ENCODE measurements at places on chromosomes 6 and 20.
A peak's percentile ranks its signal among the peaks of the same experiment; 100 is the strongest.

DNA sequence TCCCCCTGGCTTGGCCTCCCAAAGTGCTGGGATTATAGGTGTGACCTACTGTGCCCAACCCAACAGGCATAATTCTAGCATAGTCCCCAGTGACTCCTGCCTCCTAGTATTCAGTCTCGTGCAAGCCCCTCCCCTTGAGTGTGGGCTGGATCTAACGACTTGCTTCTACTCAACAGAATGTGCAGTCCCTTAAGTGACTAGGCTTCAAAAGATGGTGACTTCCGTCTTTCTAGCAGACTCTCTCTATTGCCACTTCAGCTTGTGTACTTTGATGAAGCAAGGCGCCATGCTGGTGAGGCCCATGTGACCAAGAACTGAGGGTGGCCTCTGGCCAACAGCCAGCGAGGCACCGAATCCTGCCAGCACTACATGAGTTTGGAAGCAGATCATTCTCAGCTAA lies 109.6 kb upstream of the TRAF3IP2 start:
- DNase-seq = no peak

DNA sequence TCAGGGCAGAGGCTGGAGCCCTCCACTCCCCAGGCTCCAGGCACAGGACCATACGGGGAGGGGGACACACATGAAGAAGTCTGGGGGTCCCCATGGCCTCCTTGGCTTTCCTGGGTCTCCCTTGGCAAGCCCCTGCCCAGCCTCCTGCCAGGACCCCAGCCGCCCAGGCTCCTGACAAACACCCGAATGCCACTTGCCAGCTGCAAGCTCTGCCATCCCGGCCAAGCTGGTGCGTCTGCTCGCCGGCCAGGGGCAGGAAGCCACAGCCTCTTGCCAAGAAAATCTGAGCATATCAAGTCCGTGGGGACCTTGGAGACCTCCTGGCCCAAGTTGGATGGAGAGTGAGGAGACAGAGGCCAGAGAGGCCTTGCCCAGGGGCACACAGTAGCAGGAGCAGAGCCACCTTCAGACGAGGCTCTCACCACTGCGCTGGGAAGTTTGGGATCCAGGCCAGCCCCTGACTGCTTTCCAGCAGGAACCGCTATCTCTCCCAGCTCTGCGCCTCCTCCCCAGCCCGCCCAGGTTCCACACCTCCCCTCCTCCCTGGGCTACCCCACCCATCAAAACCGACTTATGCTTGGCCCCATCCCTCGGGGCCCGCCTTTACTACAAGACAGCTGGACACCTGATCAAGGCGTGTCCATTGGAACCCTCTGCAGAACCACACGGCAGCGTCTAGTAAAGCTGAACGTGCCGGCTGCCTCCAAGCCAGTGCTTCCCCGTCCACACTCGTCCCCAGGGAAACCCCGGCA lies 80.2 kb downstream of the GRM4 start:
- DNase-seq = no peak

- no peak for DNase-seq
Observed at GRCh38 chr20:36061754-36062153, 92.8 kb upstream of the EPB41L1 start.

DNA sequence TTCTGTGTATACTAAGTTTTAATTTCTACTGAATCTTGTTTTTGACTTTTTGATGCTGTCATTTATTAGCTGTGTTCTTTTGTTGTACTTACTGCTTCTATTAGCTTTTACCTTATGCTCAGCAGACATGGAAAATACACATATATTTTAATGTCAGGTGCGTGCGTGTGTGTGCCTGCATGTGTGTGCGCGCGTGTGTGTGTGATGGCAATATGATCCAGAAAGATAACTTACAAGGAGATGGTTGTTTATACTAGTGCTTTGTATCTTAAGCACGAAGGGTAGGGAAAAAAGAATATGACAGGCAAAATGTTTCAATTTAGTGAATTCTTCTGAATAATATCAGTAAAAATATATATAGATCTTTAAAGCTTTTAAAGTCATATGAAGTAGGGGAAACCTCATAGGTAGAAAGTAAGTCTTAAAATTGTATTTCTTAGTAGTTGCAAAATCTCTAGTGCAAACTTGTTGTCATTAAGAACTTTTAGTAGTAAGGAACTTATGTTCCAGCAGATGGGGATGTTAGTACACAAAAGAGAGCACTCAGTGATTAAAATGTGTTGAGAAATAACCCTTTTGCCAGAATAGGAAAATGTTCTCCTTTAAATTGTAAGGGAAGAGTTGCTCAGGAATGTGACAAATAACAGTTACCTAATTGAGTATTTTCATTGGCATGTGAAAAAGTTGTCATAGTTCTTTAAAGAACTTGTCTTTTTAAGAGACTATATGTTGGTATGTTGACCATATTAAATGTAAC lies 13.2 kb downstream of the QKI start:
- peak; percentile 93 for DNase-seq

- peak; percentile 76 for DNase-seq
Observed at GRCh38 chr20:36116807-36117441, 37.6 kb upstream of the EPB41L1 start.

GRCh38 chr6:52489881-52490280 lies 69.7 kb downstream of the EFHC1 start:
- no peak for DNase-seq

GRCh38 chr6:6683969-6684833 lies 95.7 kb downstream of the LY86 start:
- DNase-seq = no peak

DNA sequence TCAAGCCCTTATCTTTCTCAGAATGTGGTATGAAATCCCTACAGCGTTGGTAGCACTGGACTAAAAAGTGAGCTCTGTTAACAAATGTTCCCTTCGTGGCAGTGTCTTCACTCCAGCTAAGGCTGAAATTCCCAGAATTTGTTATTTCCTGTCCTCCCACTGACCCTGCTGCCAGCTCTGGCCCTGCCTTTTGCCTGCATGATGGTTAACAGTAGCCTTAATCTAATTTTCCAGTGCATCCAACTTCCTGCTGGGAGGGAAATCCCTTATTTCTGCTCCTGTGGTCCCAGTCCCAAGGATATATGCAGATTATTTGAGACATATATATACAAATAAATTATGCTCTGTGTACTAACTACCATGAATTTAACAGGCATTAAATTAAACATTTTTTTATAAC lies 157.2 kb upstream of the CARMIL1 start:
- DNase-seq = peak; percentile 79

DNA sequence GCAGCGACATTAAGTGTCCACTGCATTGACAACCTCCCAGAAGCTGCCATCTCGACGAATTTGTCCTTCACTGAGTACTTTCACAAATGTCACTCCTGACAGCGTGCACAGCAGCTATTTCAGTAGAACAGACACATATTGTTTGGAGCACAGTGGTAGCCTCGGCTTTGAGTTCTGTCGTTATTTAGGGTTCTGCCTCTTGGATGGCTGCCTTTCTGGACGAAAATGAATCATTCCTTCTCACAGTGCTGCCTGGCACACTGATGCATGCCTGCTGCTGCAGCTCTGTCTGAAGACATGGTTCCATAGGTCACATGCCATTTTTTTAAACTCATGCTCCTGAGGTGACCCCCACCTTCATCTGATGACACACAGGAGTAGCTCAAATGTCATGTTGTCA lies 477.0 kb downstream of the C6orf118 start:
- DNase-seq = no peak

DNA sequence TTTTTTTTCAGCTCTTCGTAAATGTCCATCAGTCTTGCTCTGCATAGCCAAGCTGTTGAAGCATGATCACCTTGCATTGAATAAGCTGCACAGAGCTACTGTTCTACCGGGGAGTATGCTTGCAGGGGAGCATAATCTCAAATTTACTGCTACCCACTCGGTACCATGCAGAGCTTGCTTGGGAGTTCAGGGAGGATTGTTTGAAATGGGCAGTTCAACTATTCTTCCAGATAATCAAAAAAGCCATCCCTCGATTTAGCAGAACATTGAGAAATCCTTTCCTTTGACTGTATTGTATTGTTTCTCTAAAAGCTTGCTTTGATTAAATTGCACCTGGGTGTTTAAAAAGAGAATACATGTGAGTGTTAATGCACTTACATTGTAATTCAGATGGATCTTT lies 332.6 kb downstream of the UTRN start:
- no peak for DNase-seq

GRCh38 chr6:225121-225721 lies 67.1 kb upstream of the DUSP22 start:
- DNase-seq = no peak

GRCh38 chr6:39416026-39416425 lies 93.5 kb upstream of the KCNK16 start:
- DNase-seq = no peak

- no peak for DNase-seq
Observed at GRCh38 chr20:6919792-6920468, 152.4 kb downstream of the BMP2 start.

- DNase-seq = no peak
Observed at GRCh38 chr20:44123874-44124535, 63.0 kb downstream of the JPH2 start.

- DNase-seq = no peak
Observed at GRCh38 chr6:24768361-24768760, 6.4 kb upstream of the GMNN start.

DNA sequence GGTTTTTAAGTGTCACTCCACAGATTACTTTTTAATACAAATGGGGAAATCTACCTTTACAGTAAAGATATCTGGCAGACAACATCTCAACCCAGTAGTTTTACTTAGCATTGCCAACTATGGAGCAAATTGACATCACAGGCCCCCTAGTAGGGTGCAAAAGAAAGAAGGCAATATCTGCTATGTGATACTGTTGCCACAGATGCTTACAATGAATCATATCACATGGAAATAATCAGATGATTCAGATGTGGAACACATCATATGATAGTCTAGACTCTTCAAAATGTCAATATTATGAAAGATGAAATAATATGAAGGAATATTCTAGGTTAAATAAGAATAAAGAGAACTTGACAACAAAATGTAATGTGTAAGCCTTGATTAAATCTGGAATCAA lies 322.5 kb downstream of the BMP2 start:
- DNase-seq = peak; percentile 41

DNA sequence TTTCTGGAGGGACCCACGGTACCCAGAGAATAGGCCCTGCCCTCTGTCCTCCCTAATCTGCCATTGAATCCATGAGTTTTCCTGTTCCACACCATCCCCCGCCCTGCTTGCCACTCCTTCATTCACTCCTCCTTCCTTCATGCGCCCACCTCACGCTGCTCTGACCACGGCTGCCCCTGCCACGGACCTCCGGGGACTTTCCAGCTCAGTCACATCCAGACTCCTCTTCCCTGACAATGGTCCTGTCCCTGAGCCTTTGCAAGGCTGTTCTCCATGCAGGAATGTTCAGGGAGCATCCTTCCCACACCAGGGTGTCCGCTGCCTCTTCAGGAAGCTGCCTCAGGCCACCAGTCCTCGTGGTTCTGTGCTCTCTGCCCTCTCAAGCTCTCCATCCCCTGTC lies 25.9 kb downstream of the GLP1R start:
- DNase-seq = no peak

DNA sequence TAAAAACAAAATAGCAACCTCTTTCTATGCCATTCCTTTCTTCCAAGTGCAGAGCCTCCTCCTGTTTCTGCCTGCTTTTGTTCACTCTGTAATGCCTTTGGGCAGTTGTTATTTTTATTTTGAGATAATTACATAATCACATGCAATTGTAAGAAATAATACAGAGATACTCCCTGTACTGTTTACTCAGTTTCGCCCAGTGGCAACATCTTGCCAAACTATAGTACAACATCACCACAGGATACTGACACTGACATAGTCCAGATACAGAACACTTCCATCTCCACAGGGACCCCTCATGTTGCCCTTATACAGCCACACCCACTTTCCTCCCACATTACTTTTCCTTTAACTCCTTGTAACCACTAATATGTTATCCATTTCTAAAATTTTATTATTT lies 59.7 kb downstream of the BANF2 start:
- DNase-seq = no peak

GRCh38 chr6:142374965-142375733 lies 73.3 kb downstream of the ADGRG6 start:
- DNase-seq = peak; percentile 75

GRCh38 chr20:384723-385122 lies 4.2 kb downstream of the TRIB3 start:
- no peak for DNase-seq

DNA sequence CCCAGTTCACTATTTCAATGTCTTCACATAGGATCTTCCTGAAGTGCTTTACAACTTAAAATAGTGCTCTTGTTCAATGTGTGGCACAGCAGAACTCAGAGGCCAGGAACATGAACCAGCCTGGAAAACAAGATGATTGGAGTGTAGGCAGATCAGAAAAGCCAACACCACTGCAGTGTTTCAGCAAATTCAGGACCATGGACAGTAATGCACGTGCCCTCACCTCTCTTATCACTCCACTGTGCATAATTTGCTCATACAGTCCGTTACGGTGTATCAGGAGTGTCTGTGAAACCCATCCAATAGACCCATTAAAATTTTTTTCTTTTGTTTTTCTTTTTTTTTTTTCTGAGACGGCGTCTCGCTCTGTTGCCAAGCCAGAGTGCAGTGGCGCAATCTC lies 27.6 kb upstream of the HACE1 start:
- DNase-seq = peak; percentile 22

DNA sequence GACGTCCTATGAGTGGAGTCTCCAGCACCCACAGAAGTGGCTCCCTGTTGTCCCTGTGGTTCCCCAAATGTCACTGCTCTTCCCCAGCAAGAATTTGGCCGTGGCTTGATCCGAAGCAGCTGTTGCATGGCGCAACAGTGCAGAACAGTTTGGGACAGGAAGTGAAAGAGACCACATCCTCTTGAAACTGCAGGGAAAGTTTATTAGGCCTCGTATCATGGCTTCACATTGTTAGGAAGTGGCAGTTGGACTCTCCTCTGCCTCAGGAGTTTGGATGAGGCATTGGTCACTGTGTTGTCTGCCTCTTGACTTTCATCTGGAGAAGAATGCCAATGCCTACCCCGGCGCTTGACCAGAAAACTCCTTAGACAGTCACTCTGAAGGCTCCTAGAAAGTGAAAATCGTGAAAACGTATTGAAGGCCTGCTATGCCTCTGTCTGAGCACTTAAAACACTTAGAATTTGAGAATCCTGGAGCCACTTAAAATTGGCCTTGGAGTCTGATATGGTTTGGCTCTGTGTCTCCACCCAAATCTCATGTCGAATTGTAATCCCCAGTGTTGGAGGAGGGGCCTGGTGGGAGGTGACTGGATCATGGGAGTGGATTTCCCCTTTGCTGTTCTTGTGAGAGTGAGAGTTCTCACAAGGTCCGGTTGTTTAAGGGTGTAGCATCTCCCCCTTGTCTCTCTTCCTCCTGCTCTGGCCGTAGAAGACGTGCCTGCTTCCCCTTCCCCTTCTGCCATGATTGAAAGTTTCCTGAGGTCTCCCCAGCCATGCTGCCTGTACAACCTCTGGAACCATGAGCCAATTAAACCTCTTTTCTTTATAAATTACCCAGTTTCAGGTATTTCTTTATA lies 334.9 kb upstream of the JARID2 start:
- DNase-seq = peak; percentile 50

GRCh38 chr6:118892355-118892991 lies 1.5 kb upstream of the ASF1A start:
- DNase-seq = no peak

GRCh38 chr20:9758752-9759151 lies 80.1 kb downstream of the PAK5 start:
- no peak for DNase-seq

- DNase-seq = peak; percentile 42
Observed at GRCh38 chr6:108838101-108838717, 10.0 kb upstream of the ARMC2 start.

GRCh38 chr20:44610313-44610962 lies 28.1 kb downstream of the PKIG start:
- DNase-seq = no peak

Data from cardiac fibroblast (primary cell).